ENCODE measurements at places on chromosomes 16 and 17.

DNA sequence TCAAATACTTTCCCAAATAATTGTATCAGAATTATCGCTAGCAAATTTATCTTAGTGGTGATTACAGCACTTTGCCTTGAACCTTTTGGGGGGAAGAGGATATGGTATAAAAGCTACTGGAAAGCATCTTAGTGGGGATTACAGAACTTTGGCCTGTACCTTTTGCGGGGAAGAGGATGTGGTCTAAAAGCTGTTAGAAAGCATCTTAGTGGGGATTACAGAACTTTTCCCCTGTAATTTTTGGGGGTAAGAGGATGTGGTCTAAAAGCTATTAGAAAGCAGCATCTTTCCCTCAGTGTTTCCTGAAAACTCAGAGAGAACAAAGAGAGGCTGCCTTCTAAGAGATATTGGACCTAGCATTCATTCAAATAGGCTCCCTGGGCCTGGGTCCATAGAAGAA lies 4.1 kb downstream of the SLFN12 start:
- no peak for DNase-seq

GRCh38 chr16:69113216-69113615 lies 7.8 kb downstream of the HAS3 start:
- no peak for DNase-seq

DNA sequence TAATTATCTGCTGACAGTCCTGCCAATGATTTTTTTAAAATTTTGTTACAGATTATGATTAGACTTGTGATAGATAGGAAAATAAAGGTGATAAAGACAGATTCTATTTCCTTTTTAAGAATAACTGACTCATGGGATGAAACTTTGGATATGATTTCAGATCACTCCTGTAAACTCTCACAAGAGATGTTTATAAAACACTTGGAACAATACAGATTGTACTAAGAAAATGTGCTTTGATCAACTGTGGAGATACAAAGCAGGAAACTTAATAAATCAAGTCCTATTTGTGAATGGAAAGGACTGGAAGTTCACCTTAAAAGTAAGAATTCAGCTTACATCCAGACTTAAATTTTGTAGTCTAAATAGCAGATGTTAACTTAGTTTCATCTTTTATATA lies 21.4 kb downstream of the MRTFB start:
- DNase-seq = no peak

- no peak for DNase-seq
Observed at GRCh38 chr16:84647828-84648594, at the start of gene KLHL36. Gene KLHL36 (plus strand): TSS chr16:84648511. CDS start chr16:84650868, 2,357 bp downstream.

All from NCI-H1417 treated with DMSO at 0.1 percent for 48 hours (cell line).